ENCODE measurements at places on chromosomes 7 and 10.

GRCh38 chr7:121395494-121395960, 581 bp downstream of the FAM3C start:
- no peak for DNase-seq

- DNase-seq, result no peak
These were observed 5.0 kb downstream of the MYO1G start for GRCh38 chr7:44973610-44974401.

DNA sequence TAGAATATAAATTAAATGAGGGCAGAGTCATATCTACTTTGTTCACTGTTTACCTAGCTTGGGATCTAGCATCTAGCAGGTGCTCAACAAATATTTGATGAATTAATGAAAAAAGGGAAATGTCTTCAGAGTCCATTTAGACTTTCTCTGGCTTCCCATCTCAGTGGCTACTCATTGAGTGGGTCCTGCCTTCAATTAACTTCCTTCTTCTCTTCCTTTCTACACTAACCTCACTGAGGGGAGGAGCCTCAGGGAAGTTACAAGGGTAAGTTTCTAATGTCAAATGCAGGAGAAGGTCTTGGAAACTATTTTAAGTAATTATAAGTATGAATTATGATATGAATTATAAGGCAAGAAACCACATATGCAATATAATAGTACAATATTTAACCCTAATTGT, 28.2 kb upstream of the MPP7 start:
- no peak for DNase-seq

DNA sequence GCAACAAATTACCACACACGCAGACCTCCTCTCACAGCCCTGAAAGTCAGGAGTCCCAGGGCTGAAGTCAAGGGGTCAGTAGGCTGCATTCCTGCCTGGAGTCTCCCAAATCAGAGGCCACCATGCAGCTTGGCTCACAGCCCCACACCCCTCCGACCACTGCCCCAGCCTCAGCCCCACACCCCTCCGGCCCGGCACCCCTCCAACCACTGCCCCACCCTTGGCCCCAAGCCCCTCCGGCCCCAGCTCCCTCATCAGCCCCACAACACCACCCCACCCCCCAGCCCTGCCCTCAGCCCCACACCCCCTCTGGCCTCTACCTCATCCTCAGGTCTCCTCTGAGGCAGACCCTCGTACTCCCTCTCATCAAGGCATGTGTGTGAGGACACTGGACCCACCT, 85.7 kb downstream of the DIP2C start:
- DNase-seq, result no peak

GRCh38 chr7:46881507-46882127, 700.3 kb downstream of the TNS3 start:
- DNase-seq, result no peak

Data from NCI-H1436 treated with DMSO at 0.1 percent for 48 hours (cell line).